ENCODE measurements at places on chromosomes 12 and 14. TPM values are rescaled to one million over a fixed set of nuclear protein-coding genes. Genes with fewer than 3 reads are reported as not detected.

- peak; percentile 51 for DNase-seq
These were observed 58.5 kb upstream of the TMPO start for GRCh38 chr12:98456576-98457573.

GRCh38 chr14:29205658-29206057 is 439.1 kb downstream of the FOXG1 start:
- DNase-seq: no peak

DNA sequence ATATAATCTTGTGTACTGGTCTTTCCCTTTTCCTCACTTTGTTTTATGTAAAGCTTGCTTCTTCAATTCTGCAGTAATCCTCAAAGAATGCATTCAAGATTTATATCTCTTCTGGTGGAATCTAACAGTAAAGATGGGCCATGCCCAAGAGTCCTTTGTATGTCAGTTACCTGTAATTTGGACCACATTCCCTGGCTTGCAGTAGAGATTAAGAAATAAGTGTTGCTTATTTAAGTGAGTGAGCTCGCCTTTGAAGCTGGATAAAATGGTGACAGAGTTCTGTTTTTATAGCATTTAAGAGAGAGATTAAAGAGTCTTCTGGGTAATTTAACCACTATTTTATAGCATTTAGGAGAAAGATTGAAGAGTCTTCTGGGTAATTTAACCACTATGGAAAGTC is 262.1 kb upstream of the ATP2B1 start:
- DNase-seq: no peak

- DNase-seq: no peak
These were observed 65.7 kb downstream of the STAB2 start for GRCh38 chr12:103652808-103653207.

- no peak for DNase-seq
These were observed 24.4 kb downstream of the SSPN start for GRCh38 chr12:26219736-26220135.

DNA sequence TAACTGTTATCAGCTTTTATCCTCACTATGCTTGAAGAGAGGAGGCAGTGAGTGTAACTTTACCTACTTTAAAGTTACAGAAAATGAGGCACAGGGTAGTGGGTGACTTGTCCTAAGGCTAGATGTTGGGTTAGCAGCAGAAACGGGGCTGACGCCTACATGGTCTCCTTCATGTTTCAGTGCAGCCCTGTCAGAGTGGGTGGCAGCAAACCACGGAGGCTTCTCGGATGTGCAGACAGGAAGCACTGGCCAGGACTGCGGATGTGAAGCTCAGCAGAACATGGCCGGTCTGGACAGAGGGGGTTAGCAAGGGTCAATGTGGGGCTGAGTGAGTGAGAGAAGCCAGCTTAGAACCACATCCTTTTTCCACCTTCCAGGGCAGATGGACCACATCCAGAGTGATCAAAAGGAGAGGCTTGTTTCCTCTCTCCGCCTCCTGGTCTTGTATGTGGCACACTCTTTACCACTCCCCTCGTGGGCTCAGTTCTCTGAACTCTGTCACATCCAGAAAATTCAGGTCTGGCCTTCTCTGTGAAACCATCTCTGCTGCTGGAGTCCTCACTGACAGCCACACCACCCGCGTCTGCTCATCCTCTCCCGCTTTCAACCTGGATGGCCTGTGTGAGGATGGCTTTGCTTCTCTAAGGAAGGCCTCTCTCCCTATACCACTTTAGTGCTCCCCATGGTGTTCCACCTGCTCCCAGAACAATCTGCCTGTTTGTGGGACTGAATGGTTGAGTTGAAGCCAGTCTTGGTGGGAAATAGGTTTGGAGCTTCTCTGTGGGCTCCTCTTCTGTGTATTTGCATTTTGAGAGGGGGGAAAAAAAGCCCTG is 14.1 kb downstream of the SUSD6 start:
- DNase-seq: peak; percentile 52

DNA sequence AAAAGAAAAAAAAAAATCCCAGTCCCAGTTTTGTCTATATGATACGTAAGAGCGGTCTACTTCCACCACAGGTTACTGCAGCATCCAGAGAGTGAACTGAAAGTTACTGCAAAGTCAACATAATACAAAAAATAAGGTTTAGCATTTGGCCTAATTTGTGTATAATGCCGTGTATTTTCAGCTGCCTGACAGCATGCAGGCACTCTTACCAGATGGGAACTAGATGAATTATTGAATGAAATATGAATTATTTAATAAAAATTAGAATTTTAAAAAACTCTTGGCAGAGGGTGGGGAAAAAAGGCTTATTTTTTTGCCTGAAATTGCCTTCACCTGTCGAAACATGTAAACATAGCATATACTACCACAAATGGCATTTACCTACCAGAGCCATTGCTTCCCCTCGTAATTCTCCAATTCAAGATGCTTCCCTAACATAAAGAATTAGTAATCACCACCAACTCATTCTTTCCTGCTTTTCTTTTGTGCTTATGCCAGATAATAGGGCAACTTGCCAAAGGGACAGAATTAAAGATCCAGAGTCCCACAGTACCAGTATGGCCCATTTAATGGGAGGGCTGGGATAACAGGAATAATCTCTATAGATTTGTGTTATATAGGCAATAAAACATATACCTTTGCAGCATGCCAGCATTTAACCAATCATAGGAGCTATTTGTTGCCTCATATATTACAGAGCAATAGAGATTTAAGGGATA is 31.1 kb downstream of the ATF7 start:
- no peak for DNase-seq

DNA sequence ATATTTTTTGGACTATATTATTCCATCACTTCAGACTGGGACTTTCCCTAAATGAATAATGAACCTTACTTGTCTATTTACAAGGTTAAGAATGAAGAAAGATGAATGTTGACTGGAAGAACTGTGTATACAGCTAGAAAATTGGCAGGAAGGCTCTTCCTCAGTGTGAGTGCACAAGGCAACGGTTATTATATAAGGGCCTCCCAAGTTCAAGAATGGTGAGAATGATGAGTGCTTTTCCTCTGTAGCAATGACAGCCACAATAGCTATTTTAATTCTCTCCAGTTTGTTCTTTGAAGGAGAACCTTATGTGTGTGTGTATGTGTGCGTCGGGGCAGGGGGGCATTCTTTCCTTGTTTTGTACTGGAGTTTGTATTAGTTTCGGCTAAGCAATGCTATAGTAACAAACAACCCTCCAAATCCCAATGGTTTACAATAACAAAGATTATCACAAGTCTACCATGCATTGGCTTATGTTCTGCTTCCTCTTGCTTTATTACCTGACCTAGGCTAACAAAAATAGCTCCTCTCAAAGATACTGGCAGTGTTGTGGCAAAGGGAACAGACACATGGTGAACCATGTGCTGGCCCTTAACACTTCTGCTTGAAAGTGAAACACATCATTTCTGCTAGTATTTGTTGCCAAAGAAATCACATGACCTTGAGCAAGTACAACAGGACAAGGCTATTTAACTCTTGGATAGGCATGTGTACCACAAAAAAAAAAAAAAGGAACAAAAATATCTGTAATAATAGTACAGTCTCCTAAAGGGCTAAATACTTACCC is 139.5 kb downstream of the RMST start:
- no peak for DNase-seq

GRCh38 chr12:89593873-89594272 is 68.0 kb upstream of the POC1B start:
- no peak for DNase-seq

GRCh38 chr14:88791629-88792472 is 902 bp downstream of the EML5 start:
- DNase-seq: no peak

- DNase-seq: no peak
These were observed 78.9 kb upstream of the CCND2 start for GRCh38 chr12:4194668-4195067.

GRCh38 chr14:22540293-22540692 is 48.7 kb downstream of the DAD1 start:
- DNase-seq: no peak

DNA sequence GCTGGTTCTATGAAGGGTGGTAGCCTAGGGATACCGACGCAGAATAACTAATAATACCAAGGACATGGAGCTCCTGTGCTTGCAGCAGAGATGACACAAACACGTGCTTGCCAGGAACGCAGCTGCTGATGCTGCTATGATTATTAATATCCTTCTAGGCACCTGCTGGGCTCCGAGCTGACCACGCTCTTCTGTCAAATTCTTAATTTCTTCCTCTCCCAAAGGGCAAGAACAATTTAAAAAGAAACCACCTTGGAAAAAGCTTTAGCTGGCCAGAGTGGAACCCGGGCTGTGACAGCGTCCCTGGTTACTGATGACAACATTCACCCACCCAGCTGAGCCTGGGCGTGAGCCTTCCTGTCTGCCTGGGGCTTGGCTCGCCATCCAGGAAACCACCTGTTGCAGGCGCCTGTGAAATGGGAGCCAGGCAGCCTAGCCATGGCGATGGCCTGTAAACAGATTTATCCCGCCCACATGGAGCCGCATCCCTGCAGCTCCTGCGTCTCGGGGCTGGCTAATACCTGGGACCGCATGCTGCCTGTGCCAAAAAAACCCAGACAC is 28.8 kb downstream of the CLMN start:
- DNase-seq: peak; percentile 67

DNA sequence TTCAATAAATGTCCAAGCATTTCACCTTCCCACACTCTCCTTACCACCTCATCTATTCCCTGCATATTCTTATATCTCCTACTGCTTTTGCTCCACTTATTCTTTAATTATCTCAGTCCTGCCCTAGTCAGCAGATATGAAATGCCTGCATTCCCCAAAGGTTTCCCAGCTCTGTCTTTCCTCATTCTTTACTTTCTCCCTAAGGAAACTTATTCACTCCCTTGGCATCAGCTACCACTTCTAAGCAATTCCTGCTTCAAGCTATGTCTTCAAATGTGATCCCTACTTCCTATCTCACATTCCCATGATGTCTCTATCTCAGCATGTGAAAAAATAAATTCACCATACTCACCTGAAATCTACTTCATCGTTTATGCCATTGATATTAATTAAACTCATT is 111.8 kb downstream of the CAPZA3 start:
- DNase-seq: no peak

DNA sequence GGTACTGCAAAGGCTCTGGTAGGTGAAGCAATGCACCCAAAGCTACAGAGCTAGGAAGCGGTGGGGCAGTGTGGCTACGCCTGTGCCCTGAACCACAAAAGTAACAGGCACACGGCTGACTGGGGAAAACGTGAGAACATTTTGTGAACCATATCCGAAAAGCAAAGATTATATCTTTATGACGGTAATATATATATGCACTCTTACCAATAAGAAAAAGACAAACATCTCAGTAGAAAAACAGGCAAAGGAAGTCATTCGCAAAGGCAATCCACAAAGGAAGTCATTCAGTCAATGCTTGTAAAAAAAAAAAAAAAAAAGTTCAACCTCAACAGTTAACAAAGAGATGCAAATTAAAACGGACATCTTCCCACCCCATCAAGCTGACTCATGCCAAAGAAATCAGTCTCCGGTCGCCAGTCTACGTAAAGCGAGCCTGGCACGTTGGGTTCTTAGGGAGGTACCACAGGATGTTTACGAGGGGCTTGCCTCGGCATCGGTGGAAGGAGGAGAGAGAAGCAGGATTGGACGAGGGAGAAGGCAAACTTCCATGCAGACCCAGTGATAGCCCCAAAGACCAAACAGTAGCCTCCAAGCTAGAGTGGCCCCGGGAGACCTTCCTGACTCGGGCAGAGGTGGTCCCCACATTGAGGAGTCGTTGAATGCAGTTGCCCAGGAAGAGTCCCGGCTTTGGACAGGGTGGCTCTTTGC is 39.4 kb upstream of the PPP2R5C start:
- no peak for DNase-seq

GRCh38 chr14:24863968-24864684 is 185.8 kb downstream of the STXBP6 start:
- no peak for DNase-seq

DNA sequence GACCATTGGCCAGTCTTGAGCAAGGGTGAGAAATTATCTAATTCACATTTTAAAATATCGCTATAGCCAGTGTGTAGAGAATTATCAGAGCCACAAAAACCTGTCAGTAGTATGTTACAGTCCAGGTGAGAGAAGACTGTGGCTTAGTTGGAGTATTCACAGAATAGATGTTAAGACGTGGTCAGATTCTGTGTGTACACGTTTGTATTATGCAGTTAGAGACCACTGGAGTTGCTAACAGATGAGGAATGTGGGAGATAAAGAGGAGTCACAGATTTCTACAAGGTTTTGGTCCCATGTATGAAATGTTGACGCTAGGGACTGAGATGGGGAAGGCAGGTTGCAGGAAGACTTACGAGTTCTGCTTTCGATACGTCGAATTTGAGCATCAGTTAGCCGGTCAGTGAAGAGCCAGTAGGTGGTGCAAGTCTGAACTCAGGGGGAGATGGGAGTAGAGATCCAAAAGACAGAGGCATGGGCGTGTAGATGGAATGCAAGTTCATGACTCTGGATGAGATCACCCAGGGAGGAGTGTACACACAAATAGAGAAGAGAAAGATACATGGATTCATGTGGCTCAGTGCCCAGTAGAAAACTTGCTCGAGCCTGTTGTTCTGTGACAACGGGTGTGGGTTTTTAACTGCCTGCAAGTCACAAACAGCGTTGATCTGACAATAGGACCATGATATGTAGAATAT is 114.8 kb upstream of the FLRT2 start:
- peak; percentile 93 for DNase-seq

DNA sequence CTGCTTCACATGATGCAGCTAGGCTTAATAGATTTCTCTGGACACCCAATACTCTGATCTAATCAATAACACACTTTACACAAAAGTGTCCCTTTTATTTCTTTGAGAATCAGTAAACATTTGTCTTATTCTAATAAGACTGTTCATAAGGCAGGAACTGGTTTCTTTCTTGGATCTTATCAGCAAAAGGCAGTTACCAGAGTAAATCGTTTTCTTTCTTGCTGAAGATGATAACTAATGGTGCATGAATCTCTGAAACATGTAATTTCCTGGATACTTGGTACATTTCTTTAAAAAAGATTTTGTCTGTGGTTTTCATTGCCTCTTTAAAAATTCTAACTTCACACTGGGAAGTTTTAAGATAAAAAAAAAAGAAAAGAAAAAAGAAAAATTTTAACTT is 39.6 kb downstream of the WIF1 start:
- no peak for DNase-seq

- DNase-seq: no peak
These were observed 166.0 kb downstream of the RPS29 start for GRCh38 chr14:49420201-49420600.

GRCh38 chr14:103733651-103734050 is 18.0 kb downstream of the ZFYVE21 start:
- no peak for DNase-seq

- no peak for DNase-seq
These were observed 57.5 kb upstream of the PIWIL1 start for GRCh38 chr12:130280231-130280630.

GRCh38 chr14:74575507-74575906 is 36.5 kb downstream of the LTBP2 start:
- DNase-seq: no peak

- DNase-seq: no peak
These were observed 6.1 kb upstream of the LRTM2 start for GRCh38 chr12:1814266-1814665.

- DNase-seq: no peak
These were observed 115.1 kb upstream of the SLC38A2 start for GRCh38 chr12:46487567-46488131.

Gene KCNMB4
- polyA plus RNA-seq: 15.7 TPM

Gene SUOX
- polyA plus RNA-seq: 12.6 TPM

Gene TMEM120B
- polyA plus RNA-seq: 19.6 TPM

Gene MIP
- not detected for polyA plus RNA-seq

Gene KRT6C
- not detected for polyA plus RNA-seq

Gene MBIP
- polyA plus RNA-seq: 26.6 TPM

Gene OR6C2
- not detected for polyA plus RNA-seq

Gene GPR132
- polyA plus RNA-seq: 0.87 TPM

Gene TXNDC16
- polyA plus RNA-seq: 8.6 TPM

Gene RHEBL1
- 1.5 TPM for polyA plus RNA-seq

Gene GLIPR1L2
- 1.2 TPM for polyA plus RNA-seq

Measured in muscle of back (tissue), 13 donors.